WERI-Rb-1 (cell line): ENCODE measurements at places on chromosomes 7 and 10.

DNA sequence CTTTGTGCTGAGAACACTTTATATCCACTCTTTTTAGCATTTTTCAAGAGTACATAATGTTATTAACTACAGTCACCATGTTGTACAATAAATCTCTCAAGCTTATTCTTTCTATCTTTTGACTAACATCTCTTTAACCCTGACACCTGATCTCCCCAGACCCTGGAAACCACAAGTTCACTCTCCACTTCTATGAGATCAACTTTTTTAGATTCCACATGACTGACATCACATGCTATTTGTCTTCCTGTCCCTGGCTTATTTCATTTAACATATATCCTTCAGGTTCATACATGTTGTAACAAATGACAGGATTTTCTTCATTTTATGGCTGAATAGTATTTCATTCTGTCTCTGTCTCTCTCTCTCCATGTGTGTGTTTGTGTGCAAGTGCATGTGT, 15.5 kb downstream of the SLC13A1 start:
- no peak for DNase-seq

DNA sequence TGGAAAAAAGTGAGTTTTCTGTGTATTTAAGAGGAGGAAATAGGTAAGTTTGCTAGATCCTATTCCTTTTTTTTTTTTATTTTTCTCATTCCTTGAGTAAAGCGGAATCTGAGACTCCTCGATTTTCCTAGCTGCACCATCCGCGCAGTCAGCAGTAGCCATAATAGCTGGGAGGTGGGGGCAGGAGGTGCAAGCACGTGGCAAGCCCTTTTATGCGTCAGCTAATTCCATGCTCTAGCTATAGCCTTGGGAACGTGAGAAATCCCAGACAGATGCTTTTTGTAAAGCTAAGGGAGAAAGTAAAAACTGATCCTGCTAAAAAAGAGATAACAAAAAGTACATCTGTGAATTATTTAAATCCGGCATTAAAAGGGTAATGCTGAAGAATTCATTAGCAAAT, 33.2 kb upstream of the TPK1 start:
- no peak for DNase-seq

GRCh38 chr10:120873741-120874140, 22.6 kb downstream of the WDR11 start:
- no peak for DNase-seq

- no peak for DNase-seq
These were observed 19.9 kb downstream of the CPA1 start for GRCh38 chr7:130400120-130400572.

GRCh38 chr10:77027576-77027975, 610.0 kb downstream of the KCNMA1 start:
- no peak for DNase-seq
